ENCODE measurements at places on chromosomes 1 and 21.

DNA sequence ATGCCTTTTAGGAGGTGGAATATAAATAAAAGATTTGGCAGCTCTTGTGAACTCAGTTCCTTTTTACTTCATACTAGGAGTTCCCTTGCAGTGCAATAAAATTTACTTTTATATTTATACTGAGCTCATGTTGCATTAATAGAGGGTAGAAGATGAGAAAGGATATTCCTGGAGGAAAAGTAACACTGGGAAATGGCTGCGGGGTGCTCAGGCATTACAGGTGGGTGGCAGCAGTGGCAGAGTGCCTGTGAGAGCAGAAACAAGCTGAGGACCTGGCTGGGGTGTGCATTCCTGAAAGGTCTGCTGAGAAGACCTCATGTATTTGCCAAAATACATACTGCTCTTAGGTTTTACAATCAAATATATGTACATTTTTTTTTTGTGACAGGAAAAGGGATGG, 126.9 kb downstream of the COQ8A start:
- DNase-seq, result no peak

GRCh38 chr1:47658161-47658920, 220.5 kb downstream of the FOXD2 start:
- DNase-seq, result no peak

GRCh38 chr1:70745199-70745598, 302.4 kb downstream of the PTGER3 start:
- no peak for DNase-seq

- no peak for DNase-seq
Observed at GRCh38 chr1:112808861-112809684, 93.9 kb upstream of the PPM1J start.

DNA sequence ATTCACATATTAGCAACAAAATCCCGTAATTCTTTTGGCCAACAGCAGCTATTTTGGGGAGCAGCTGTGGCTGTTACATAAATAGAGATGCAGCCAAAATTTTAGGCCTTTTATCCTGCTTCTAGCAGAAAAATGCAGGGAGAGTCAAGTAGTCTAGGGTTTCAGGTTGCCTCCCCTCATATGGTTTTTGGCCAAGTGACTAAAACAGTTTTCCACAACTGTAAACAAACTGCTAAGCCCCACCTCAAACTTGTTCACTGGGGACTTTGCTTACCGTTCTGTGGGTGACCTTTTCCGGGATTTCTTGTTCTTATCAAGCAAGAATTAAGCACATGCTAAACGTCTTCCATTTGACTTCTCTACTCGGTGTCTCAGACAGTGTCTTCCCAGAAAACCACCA, 133.4 kb downstream of the EDEM3 start:
- peak; percentile 27 for DNase-seq

GRCh38 chr1:201406831-201407406, 7.8 kb upstream of the LAD1 start:
- DNase-seq, result no peak

GRCh38 chr21:32215306-32215685, 63.6 kb downstream of the MIS18A start:
- DNase-seq, result no peak

DNA sequence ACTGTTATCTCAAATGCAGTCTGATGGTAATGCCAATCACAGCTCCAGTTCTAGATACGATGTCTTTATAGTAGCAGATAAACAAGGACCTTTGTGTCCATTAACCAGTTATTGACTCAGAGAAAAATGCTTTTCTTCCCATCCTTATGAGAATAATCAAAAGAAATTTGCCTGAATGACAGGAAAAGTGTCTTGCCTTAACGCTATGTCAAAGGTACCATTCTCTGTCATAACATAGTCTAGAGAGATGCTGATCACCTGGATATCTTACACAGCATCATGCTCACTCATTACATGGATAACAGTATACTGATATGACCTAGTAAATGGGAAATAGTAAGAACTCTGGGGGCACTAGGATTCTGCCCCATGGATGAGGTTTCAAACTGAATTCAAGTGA, 151.7 kb upstream of the NEGR1 start:
- DNase-seq, result no peak
